ENCODE measurements at places on chromosomes 13 and 19. TPM values are rescaled to one million over a fixed set of nuclear protein-coding genes. Genes with fewer than 3 reads are reported as not detected.

- no peak for DNase-seq
Measured at GRCh38 chr19:44050740-44051649, 841 bp upstream of the ZNF223 start.

GRCh38 chr13:84191139-84191538 lies 308.9 kb upstream of the SLITRK1 start:
- no peak for DNase-seq

DNA sequence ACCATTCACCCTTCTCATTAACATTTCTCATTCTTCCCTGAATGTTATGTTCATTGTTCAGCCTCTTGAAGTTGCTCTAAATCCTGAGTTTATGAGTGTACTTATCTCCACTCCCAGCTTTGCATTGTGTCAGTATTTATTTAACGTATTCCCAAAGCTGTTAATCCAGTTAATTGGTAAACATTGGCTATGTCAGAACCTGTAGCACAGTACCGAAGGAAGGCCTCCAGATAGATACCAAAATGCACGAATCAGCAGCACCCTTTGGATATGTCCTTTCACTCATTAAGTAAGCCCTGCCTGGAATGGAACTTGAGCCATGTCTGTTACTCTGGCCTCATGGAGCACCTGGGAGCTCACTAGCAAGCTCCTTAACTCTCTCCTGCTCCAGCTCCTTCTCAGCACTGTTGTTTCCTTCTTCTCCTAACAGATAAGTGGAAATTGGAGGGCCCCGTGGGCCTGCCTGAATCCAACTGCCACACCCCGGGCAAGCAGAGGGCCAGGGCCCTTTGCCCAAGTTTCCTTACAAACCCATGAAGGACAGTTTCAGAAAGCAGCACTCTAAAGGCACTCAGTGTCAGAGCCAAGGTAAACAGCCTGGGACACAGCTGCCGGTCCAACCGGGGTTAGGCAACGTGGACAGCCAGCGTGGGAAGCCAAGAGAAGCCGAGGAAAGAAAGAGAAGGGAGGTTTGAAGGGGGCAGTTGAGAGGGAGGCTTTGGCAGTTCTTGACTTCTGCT lies 155.0 kb upstream of the SERP2 start:
- no peak for DNase-seq

- no peak for DNase-seq
Measured at GRCh38 chr19:15323496-15324235, 8.7 kb downstream of the BRD4 start.

DNA sequence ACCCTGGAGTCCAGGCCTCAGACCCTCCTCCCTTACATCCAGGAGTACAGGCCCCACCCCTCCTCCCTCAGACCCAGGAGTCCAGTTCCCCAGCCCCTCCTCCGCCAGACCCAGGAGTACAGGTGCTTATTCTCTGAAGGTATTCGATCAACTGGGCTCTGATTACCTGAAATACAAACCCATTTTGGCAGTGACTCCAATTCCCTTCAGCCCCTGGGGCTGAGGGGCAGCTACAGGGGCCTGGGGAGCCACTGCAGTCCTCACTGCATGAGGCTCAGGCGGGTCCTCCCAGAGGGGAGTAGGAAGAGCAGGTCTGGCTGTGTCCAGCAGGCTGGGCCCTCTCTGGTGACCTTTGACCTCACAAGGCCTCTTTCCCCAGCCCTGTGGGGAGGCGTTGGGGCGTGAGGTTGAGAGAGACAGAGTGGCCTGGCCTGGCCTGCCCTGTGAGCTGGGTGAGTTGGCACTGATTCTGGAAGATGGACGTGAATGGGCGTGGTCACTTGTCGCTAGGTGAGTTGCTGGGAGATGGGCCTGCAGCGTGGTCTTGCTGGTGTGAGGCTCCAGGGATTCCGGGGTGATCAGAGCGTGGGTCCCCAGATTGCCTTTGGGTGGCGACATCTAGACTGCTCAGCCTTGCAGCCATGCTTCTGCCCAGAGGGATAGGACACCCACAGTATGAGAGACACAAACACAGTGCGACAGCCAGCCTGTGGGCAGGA lies 3.1 kb downstream of the BCAT2 start:
- no peak for DNase-seq

DNA sequence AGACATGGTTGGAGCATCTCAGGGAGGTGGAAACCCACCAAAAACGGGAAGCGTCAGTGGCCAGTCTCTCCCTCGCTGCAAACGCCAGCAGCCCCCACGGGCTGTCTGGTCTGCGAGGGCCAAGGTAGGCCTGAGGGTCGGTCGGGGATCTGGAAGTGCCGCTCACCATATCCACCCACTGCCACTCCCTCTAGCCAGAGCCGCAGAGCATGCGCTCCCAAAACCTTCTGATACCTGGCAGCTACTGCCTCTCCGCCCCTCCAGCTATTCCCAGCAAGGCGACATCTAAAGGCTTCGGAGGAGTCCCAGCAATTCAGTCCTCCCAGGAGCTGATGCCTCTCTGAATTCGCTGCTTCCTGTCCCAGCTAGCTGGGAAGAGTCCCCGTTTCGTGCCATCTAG lies 4.4 kb upstream of the FKRP start:
- no peak for DNase-seq

DNA sequence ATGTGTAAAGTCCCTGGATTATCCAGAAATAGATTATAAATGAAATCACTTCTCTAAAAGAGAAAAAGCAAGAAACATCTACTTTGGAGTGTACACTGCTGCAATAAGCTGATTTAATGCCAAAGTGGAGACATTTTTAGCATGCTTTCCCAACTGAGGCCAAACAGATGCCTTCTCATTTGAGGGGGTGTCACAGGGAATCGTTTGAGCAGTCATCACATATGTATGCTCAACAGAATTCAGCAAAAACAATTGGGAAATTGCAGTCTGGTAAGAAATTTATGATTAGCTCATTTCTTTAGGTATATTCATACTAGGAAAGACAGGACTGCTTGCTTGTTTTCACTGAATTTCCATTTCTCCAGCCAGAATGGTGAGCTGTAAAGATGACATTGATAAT lies 27.3 kb upstream of the TPP2 start:
- no peak for DNase-seq

- DNase-seq, result peak; percentile 73
Measured at GRCh38 chr13:112900691-112901091, 68.3 kb upstream of the MCF2L start.

DNA sequence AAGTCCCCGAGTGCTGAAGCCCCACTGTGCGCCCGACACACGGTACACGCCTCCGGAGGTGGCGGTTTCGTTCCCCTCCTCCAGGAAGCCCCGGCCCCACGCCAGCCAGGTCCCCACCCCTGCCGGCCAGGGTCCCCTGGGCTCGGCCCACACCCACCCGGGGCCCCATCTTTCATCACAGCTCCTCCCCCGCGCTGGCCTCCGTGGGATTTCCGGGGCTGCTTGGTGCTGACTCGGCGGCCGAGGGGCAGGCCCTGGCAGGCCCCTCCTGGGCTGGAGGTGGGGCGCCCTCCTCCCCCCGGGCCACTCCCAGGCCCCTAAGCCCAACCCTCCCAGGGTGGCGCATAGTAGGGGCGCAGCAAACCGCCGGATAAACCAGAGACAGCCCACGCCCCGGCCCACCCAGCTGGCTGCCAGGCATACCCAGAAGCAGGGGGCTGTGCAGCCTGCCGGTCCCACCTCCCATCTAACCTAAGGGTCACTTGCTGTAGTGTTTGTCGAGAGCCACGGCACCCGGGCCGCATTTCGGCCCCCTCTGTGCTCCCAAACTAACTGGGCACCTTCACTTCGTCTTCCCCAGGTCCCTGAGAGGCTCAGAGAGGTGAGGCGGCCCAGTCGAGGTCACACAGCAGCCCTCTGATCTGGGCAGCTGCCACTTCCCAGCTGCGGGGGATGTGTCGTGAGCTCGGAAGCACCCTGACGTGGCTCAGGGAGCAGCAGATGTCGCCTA lies 6.6 kb downstream of the ZBTB7A start:
- peak; percentile 77 for DNase-seq

DNA sequence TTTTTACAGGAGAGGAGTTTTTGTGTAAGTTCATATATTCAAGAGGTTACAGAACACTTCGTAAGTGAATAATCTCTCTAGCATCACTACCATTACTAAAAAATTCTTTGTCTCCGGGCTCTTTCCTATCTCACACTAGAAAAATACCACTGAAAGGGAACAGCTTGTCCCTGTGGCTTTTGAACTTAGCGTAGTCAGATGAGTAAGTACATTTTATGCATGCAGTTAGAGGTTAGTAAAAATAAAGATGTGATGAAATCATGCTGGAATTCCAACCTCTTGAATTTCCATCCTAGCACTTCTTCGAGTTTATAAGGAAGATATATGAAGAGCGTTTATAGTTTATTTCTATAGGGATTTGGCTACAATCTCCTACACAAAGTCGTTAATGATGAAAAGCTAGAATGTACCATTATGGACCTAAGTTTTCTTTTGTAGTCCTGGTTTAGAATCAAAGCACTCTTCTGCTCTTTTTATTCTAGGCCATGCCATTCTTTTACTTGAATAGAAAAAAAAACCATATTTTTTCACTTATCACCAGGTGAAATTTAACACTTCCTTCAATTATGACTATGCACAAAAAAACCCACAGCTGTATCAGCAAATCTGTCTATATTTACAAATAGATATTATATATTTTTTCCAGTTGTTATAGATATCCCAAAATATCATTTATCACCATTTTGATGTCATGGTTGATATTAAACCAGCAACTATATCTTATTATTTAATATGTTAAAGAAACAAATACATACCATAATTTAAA lies 139.9 kb upstream of the PCDH9 start:
- DNase-seq, result no peak

DNA sequence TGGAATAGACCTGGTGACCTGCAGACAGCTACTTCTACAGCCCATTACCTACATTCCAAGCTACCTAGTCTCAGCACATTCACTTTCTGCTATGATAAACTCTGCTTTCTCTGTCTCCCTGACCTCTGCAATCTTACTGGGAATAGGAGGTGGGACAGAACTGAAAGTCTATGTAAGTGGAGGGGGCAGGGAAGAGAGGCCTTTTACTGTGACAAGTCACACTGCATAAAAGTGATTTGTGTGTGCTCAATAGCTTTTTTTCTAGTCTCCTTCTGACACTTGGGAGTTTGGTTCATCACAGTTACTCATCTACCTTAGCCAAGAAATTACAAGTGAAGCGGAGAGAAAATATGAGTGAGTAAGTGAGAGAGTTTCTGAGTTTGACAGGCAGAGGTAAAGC lies 322.4 kb downstream of the OLFM4 start:
- no peak for DNase-seq

DNA sequence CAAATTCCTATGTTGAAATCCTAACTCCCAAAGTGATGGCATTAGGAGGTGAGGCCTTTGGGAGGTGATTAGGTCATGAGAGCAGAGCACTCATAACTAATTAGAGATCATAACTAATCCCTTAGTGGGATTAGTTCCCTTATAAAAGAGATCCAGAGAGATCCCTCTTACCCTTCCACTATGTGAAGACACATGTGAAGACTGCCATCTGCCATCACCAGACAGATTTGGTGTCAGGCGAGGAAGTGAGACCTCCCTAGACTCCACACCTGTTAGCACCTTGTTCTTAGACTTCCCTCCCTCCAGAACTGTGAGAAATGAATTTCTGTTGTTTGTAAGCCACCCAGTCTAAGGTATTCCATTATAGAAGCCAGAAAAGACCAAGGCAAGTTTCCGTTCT lies 112.2 kb downstream of the NDFIP2 start:
- DNase-seq, result no peak

- DNase-seq, result no peak
Measured at GRCh38 chr19:7382694-7383093, 34.0 kb downstream of the ARHGEF18 start.

DNA sequence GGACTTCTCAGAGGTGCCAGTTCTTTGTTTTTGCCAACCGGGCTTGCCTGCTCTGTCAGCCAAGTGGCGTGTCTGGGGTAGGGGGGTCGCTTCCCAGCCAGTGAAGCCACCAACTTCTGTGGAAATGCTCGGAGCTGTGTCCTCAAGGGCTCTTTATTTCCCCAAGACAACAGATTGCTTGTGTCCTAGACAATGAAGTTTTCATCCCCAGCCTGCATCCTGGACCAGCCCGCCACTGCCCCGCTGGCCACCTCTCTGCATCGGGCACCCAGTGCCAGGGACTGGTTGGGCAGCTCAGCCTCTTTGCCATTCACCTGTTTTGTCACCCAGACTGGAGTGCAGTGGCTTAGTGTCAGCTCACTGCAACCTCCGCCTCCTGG lies 3.7 kb downstream of the RAB11B start:
- DNase-seq, result no peak

- DNase-seq, result no peak
Measured at GRCh38 chr13:22187329-22187728, 516.5 kb downstream of the FGF9 start.

GRCh38 chr13:47170971-47171370 lies 274.1 kb upstream of the HTR2A start:
- DNase-seq, result no peak

DNA sequence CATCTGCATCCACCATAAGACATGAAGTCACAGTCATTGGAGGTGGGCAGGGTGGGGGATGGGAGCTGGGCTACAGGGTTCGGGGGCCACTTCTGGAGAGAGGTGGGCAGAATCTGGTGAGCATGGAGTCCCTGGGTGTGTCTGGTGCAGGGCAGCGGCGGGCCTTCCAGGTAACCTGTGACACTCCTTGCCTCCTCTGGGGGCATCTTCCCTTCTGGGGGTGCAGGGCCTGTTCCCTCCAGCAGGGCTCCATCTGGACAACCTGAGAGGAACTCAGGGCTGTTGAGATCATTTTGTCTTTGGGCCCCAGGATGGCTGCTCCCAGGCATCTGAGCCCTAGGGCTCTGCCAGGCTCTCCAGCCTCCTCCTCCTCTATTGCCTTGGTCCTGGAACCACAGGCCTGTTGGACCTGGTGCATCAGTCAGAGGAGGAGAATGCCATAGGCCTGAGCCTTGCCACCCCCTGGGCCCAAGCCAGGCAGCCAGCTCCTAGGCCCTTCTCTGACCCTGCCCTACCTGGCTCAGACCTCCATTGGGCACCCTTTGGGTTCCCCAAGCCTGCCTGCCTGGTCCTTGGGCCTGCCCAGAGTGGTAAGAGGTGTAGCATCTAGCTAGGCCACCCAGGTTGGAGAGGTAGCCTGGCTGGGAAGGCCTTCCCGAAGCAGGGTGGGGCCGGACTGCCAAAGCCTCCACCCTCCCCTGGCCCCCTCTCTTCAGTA lies 13.4 kb downstream of the LYL1 start:
- no peak for DNase-seq

DNA sequence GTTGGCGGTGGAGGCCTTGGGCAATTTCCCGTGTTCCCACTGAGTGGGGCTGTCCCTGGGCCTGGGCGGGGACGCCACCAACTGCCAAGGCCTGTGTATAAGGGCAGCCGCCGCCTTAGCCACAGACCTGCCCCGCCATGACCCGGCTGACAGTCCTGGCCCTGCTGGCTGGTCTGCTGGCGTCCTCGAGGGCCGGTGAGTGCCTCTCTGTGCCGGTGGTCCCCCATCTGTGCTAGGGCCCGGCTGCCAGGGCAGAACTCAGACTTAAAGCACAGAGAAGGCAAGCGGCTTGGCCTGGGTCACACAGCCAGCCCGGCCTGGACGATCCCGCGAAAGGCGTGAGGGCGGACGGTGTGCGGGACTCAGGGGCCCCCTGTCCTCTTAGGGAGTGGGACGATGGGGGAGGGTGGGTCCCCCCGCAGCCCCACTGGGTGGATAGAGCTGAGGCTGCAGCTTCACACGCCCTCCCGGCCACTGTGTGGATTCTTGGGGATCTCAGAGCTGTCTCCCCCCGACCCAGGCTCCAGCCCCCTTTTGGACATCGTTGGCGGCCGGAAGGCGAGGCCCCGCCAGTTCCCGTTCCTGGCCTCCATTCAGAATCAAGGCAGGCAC lies at the start of gene AZU1:
Gene AZU1 (plus strand): TSS at position 128 of the 612 bp plus-strand sequence. CDS start 10 bp downstream, at position 138.
- no peak for DNase-seq

Gene KLK3
- not detected for total RNA-seq

Gene NXNL1
- total RNA-seq, result 0.59 TPM

Gene LPAR2
- total RNA-seq, result 1.9 TPM

Gene CYP2A7
- total RNA-seq, result not detected

Gene CACNG6
- not detected for total RNA-seq

Gene IGLON5
- total RNA-seq, result not detected

Gene ZNF677
- total RNA-seq, result 20.2 TPM

Data from cardiac septum (tissue), 1 donor.